Activated T-cell treated with anti-CD3 and anti-CD28 coated beads for 4 hours (primary cell): ENCODE measurements at places on chromosomes 11 and 22.

DNA sequence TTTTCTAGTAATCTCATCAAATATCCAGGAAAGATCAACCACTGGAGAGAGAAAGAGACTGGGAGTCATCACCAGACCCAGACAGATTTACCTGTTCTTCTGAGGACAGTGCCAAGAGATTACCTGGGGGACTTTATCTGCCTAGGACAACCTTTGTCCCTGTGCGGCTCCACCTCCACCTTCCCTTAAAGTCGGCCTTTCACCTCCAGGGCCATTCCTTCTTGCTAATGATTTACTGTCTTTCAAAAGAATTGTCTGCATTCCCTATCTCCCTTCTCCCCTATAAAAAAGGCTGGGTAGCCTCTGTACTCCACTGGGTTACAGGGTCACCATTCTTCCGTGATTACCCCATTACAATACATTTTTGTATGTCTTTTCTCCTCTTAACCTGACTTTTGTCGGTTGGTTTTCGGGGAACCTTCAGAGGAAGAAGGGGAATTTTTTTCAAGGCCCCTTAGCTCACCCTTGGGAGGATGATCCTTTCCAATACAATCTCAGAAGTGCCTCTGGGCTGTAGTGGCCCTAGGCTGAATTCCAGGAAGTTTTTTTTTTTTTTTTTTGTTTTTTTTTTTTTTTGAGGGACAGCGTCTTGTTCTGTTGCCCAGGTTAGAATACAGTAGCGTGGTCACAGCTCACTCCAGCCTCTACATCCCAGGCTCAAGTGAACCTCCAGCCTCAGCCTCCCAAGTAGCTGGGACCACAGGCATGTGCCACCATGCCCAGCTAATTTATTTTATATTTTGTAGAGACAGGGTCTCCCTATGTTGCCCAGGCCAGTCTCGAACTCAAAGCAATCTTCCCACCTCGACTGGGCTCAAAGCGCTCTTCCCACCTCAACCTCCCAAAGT, 1.5 kb upstream of the HMOX1 start:
- DNase-seq = no peak

DNA sequence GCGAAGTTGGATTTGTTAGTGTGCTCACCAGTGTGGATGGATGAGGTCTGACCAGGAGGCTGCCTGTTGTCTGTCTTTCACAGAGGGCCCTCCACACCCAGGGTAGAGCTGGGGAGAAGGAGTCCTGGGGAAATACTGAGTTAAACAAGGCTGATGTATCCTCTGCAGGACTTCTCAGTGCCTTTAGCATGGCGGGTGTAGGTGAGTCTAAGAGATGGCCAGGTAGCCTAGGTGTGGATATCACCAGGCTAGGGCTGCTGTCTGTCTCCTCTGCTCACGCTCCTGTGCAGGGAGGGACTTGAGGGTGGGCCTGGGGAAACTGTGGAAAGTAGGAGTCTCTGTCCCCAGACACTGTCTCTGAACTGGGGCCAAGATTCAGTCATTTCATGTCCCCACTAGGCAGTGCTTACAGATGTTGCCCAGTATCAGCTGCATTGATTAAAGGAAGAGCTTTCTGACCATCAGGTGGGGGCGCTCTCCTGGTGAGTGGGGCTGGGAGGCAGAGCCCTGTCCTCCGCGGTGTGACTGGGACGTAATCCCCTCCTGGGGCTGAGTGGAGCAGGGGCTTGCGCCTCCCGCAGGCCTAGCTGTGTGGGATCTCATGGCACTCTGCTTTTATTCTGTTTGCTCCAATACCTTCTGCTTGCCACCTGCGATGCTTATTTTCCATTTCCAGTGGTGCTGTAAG, 35.5 kb upstream of the CCDC188 start:
- no peak for DNase-seq

- DNase-seq = peak; percentile 67
These were observed 2.8 kb downstream of the CHADL start for GRCh38 chr22:41237707-41238569.

DNA sequence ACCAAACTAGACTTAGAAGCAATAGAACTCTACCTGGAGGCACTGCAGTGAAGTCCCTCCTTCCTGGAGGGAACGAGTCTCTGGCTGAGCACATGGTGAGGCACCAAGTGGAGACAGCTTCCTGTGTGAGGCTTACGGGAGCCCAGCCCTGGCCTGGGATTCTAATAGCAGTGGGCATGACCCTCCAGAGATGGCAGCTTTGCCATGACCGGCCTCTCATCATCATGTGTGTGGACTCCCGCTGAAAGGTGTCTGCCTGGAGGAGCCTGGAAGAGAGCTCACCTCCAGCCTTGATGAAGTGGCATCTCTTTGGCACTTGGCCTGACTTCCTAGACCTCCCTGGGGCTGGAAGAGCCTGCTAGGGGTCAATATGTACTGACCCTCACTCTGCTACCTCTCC, 8.0 kb downstream of the DGAT2 start:
- DNase-seq = no peak

- DNase-seq = no peak
These were observed 23.5 kb downstream of the TUG1 start for GRCh38 chr22:30992565-30992964.

GRCh38 chr11:83655976-83656375, 369.8 kb upstream of the CCDC90B start:
- no peak for DNase-seq

- DNase-seq = no peak
These were observed 21.6 kb upstream of the FXYD6 start for GRCh38 chr11:117898059-117898458.

DNA sequence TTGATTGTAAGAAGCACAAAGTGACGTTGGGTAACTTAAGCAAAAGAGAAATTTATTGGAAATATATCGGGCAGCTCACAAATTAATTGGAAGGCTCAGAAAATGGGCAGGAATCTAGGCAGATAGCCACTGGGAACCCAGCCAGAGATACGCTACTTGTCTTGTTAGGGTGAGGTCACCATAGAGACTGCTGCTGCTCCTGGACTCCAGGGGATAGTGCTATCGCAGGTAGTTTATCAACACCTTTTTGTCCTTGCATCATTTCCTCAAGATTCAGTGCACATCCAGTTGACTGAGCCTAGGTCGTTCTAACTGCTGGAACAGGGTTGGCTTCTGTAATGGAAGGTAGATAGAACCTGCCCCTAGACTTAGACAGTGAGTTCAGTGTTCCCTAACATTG, 19.6 kb downstream of the AMOTL1 start:
- DNase-seq = no peak

DNA sequence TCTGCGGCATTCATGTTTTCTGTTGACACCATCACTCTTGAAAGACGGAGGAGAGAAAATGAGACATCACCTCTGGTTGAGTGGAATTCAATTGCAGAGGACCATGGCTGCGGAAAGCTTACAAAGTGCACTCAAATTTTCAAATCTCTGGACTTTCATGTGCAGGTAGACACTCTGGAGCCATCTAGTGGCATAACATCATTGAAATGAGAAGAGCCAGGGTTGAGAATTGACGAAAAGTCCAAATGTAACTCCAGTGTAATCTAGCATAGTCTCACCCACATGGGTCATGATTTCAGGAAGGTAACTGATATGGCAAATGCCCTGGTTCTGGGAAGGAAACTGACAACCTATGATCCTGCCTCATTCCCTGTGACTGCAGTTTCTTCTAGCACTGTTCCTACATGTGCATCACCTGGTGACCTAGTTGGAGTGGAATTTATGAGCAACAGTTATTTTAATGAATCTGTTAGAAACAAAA, 687.8 kb downstream of the KCNA4 start:
- DNase-seq = no peak

GRCh38 chr11:85652786-85653447, 5.2 kb downstream of the TMEM126A start:
- DNase-seq = no peak

GRCh38 chr11:107683807-107684206, 28.0 kb downstream of the SLN start:
- DNase-seq = no peak

DNA sequence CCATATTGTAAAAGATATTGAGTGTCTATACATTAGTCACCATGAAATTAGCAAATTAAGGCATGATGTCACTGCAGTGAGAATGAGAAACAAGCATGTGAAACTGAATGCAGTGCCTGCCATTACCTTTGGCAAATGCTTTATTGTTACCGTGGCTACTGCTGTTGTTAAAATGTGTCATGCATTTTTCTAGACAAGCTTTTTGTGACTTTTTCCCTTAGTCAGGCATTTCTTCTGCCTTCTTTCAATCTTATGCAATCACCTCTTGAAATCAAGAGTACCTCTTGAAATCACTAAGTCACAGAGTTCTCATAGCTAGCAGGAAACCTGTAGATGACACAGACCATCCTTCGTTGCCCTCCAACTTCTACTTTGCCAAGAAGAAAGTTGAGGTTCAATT, 461.7 kb upstream of the TENM4 start:
- no peak for DNase-seq

DNA sequence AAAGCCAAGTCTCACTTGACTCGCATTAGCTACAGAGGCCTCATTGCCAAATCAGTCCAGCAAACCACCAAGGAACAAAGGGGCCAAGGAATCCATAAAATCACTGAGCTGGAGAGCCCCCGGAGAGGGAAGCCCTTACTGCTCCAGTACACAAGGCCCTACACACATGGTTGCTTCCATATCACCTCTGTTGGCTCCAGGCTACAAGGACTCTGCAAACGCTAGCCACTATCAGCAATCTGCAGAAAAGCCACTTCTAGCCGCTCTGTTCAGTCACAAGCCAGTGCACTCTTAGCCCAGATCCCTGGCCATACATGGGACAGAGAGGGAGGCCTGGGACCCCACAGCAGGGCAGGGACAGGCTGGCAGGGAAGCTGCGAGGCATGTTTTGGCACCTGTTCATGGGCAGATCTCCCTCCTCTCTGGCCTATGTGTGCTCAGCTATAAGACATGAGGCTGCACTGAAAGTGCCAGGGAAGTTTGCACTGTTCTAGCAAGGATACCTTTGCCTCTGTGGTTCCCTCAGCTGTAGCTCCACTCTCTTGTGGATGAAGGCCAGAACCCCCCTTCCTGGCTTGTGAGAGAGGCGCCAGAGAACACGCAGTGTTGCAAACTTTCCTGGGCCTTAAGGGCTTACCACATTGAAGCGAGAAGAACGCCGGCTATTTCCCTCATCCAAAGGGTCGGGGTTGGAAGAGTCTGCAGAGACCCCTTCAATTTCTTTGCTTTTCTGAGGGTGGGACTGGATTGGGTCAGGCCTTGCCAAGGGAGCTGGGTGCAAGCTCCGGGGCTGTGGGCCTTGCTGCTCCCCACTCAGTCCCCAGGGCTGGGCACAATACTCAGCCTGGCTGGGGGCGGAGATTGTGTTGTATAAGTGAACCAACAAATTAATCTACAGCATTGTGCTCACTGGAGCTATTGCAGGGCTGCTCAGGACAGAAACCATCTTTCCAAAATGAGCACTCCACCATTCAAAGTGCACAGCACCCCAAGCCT, 108.7 kb upstream of the PITPNB start:
- no peak for DNase-seq

DNA sequence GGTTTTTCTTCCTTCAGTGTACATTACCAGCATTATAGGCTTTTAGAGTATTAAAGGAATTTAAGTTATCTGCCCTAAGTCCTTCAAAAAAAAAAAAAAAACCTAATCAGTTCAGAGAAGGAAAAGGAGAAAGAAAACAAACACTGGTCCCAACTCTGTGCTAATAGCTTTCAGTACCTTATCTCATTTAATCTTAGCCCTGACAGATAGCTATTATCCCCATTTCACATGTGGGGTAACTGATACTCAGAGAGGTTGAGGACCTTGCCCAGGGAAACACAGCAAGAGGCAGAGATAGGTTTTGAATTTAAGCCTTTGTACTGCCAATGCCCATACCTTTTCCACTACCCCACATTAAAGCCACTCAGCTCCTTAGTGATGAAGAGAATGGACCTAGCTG, 43.4 kb downstream of the FAT3 start:
- no peak for DNase-seq

GRCh38 chr11:19589567-19590260, 122.9 kb upstream of the NAV2 start:
- no peak for DNase-seq

DNA sequence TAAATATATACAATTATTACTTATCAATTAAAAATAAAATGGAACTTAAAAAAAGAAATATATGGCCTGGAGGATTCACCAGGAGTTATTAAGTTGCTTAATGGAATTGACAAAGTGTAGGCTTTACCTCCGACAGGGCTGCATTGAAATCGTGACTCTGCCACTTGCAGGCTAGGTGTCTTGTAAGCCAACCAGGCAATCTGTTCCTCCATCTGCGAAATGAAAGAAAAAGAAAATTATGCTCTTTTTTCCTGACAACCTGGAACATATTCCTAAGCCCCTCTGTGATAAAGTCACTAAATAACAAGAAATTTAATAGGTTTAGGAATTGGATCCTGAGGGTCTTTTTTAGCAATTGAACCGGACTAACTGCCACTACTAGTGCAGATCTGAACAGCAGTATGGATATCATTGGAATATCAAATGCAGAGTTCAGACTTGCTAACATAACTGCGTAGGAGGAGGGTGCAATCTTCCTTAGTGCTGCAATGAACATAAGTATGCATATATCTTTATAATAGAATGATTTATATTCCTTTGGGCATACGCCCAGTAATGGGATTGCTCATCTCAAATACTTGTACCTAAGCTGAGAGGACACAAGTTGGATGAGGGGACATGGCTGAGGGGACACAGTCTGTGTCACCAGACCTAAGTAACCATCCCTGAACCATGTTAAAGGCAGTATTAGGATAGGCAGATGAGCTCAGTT, 42.5 kb upstream of the CEP126 start:
- DNase-seq = no peak

GRCh38 chr11:102158164-102158735, 48.0 kb downstream of the YAP1 start:
- no peak for DNase-seq

GRCh38 chr11:129225190-129225589, 33.1 kb upstream of the ARHGAP32 start:
- DNase-seq = no peak

- DNase-seq = no peak
These were observed 158.3 kb upstream of the TIMP3 start for GRCh38 chr22:32643246-32643645.

DNA sequence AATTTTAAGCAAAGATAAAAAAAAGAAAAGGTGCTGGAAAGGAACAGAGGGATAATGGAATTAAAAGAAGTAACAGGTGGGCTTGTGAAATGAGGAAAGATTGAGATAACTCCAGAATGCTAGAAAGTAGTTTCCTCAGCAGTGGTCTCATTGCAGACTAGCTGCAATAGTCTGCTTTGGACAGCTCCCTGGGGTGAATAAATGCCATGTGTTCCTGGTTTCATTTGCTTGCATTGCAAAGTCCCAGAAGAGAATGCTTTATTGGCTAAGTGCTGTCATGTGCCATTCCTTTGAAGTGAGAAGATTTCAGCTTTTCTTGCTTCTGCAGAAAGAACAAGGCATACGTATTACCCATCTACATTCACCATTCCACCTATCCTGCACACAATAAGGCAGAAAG, 478.8 kb upstream of the RAG2 start:
- DNase-seq = no peak

GRCh38 chr11:119094816-119095065, 6.9 kb downstream of the DPAGT1 start:
- DNase-seq = no peak

GRCh38 chr11:32849761-32850160, 20.0 kb downstream of the PRRG4 start:
- no peak for DNase-seq
